ENCODE measurements at places on chromosomes 6 and 20. TPM values are rescaled to one million over a fixed set of nuclear protein-coding genes. Genes with fewer than 3 reads are reported as not detected.

The NEURL2 gene
- total RNA-seq = 27.5 TPM

The CBFA2T2 gene
- 17.3 TPM for total RNA-seq

The SPTLC3 gene
- 65.9 TPM for total RNA-seq

The SRSF12 gene
- 2.3 TPM for total RNA-seq

The ANKRD6 gene
- total RNA-seq = 29.5 TPM

The HLA-DOA gene
- 21.6 TPM for total RNA-seq

The ARMC12 gene
- total RNA-seq = 0.47 TPM

The PLCB4 gene
- 17.7 TPM for total RNA-seq

The ME1 gene
- total RNA-seq = 3.3 TPM

The HLA-DRB1 gene
- 267 TPM for total RNA-seq

The OPN5 gene
- total RNA-seq = 0.16 TPM

DNA sequence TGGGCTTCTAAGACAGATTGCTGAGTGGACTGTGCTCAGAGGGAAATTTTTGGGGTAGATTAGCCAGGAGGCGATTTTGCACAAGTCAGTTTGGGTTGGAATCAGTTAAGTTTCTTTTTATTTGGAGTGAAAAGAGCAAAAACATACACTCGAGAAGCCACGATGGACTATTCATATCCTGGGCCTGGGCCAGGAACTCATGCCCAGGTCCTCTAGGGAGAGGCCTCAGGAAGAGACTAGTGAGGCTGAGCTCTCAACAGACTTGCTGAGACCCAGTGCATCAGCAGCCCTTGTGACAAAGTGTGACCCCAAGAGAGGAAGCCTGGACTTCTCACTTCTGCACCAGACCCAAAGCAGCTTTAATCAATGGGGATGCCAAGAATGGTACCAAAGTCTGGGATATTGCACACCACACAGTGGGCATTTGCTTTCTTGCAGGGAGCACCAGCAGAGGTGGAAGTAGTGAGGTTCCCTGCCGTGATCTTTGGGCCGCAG, 61.6 kb upstream of the MAFB start:
- DNase-seq = no peak

DNA sequence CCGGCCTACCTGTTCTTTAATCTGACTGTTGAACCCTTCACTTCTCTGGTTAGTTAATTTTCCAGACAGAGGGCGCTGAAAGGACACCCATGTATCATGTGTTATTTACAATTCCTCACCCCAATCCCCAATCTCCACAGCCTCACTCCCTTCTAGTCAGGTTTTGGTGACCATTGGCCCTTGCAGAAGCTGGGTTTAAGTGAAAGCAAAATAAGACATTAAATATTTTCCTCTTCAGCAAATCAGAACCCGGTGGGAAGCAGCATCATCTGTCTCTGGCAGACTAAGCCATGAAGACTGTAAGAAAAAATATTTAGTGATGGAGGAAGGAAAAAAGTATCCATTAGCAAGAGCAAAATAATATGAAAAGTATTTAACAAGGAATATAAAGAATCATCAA, 9.4 kb upstream of the HLA-DQA1 start:
- no peak for DNase-seq

DNA sequence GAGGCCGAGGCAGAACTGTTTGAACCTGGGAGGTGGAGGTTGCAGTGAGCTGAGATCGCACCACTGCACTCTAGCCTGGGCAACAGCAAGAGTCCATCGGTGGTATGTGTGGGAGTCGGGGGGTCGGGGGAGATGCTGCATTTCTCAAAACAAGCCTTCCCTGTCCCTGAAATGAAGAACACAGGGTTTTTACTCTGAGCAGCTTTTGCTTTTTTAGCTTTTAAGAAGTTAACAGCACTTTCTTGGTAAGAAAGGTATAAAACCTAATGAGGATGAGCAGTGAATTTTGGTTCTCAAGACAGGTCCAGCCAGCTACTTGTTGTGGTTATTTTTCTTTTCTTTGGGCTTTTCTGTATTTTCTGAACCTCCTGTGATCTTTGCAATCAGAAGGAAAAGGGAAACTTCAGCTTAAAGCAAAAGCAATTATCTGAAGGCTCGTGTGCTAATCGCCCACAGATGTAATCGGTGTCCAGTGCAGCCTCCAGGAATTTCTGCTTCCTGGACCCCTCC, 3.7 kb downstream of the RPL10A start:
- no peak for DNase-seq

- no peak for DNase-seq
Measured at GRCh38 chr20:47035026-47035590, 140.5 kb downstream of the EYA2 start.

DNA sequence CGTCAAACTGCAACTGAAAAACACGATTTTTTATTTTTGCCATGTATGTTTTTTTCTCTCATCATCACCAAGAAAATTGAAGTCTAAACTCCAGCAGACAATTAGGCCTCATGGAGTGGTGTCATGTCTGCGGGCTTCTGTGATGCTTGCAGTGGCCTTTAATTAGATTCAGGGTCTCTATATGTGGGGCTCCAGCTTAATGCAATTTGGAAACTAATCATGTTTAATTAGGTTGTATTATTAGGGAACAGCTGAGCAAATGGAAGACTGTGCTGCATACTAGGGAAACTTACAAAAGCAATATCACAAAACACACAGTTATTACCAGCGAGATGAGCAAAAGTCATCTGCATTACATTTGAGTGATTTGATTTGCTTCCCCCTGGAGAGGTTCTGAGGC, 132.9 kb upstream of the PMEPA1 start:
- DNase-seq = no peak

DNA sequence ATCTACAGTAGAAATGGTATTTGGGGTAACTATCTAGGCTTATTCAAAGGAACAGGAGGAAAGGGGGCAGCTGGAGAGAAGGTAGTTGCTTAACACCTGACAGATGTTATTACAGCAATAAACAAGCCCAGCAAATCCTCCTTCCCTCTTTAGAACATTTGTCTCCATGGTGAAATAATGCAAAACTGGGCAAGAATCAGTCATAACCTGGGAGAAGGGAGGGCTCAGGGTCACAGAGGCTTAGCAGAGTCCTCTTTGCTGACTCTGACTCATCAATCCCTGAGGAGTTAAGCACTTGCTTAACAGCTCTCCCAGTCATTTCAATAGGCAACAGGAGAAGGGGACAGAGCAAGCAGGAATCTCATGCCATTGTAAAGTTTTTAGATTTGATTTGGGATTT, 230.3 kb downstream of the IBTK start:
- DNase-seq = no peak

DNA sequence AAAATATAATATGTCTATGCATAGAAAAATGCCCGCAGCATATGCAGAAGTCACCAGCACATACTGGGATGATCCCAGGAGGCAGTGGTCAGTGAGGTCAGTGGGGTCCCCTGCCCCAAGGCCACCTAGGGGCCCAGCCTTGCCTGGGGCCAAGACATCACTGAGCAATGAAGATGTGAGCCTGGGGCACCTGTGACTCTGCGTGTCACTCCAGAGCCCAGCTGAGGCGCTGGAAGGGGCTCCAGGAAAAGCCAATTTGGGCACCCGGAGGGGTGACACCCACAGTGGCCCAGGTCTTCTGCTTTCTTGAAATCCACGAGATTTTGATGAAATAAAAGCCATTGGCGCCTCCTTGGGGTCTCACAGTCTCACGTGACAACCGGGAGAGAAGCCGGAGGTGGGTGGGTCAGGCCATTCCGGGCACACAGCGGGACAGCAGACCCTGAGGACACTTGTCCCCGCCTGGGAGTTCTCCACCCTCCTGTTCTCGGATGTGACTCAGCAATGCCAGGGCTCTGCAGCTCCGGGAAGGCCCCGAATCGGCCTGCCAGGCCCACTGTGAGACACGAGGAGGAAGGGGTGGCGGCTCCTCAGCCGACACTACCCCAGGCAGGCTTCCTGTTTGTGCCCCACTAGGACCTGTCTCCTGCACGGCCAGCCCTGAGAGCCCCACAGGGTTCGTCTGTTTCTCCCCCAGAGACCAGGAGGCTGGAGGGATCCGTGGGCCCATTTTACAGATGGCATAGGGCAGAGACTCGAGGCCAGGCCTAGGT, 24.4 kb upstream of the SLCO4A1 start:
- DNase-seq = no peak

GRCh38 chr6:148407372-148407771, 64.7 kb downstream of the SASH1 start:
- no peak for DNase-seq

DNA sequence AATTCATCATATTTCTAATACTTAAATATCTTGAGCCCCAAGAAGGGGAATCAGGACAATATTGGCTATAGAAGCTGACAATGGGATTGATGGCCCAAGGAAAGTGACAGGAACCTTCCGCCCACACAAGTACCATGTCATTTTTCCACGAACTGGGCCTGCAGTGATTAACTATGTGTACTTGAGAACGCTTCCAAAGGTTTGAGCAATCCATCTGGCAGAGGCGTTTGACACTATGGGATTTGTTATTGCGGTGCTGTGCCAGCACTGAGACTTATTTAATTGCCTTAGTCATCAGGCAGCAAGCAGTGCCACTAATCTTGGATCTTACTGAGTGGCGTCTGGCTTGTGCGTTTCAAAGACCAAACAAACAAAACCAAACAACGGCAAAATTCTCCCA, 135.6 kb upstream of the UST start:
- no peak for DNase-seq

DNA sequence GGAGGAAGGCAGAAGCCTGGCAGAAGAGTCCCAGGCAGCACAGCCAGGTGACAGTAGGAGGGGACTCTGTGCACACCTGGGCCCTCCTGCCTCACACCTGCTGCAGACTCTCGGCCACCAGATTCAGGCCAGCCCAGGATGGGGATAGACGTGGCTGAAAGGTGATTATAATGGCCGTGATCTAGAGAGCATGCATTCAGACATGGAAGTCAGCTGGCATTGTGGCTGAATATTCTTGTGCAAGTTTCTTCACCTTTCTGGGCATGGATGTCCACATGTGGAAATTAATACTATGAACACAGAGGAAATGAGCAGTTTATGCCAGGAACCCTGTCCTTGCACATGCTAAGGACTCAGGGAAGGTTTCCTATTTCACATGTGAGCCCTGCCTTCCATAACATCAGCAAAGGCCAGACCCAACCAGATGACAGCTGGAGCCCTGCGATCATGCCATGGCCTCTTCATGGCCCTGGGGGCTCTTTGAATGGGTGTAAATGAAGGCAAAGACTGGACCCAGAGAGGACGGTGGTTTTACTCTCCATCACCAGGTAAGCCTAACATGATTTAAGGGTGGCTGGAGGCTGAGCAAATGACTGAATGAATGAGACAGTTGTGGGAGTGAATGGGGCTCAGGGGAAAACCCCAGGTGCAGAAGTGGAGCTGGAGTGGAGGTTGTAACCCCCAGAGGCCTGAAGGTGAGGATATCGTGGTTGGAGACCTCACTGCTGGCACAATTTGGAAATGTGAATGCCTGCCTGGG, 2.7 kb upstream of the RAET1L start:
- no peak for DNase-seq

GRCh38 chr6:148359228-148359627, 16.6 kb downstream of the SASH1 start:
- no peak for DNase-seq

- DNase-seq = no peak
Measured at GRCh38 chr20:3190681-3191111, 13.8 kb downstream of the DDRGK1 start.

DNA sequence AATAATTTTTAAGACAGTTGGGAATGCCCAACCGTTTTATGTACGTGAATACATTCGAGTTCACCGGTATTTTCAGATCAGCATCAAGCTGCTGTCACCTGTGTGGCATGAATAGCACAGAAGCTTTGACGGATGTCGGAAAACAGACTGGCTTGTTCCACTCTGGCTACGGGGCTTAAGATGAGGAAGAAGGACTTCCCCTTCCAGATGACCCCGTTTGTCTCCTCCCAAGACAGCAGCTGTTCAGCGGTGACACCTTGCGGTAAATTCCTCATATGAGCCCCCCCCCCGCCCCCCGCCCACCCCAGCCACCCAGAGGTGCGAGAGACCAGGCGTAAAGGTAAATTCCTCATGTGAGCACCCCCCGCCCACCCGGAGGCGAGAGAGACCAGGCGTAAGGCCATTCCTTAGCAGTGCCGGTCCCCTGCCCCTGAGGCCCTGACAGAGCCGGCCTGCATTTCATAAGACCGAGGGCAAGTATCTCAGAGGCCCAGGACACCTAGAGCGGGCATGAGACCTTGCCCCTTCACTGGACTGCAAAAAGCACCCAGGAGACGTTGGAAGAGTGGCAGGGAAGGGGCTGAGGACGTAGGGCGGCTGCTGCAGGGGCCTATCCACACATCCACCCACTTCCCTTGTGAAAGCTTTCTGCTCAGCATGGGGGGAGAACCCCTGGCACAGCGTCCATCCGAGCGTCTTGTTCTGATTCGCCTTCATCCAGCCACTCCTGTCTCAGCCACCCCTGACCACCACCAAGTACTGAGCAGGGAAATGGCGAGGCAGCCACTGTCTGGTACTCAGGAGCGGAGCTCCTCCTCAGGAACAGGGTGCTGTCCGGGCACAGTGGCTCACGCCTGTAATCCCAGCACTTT, 7.3 kb upstream of the PCMTD2 start:
- DNase-seq = no peak

DNA sequence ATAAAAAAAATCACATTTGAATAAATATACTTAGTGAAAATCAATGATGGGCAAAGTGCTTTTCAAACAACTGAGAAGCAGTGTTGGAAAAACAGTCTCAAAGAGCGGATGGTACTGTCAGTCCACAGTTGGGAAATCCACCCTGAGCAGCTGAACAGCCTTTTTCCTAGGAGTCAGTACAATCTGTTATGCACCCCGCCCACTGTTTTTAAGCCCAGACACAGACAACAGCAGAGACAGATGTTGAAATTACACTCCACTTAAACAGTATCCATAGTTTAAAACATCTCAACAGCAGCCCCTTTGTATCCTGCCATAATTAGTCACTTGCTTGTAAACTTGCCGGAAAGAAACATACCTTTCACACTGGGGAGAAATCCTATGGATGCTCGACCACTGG, 372 bp downstream of the KIAA0408 start:
- no peak for DNase-seq

DNA sequence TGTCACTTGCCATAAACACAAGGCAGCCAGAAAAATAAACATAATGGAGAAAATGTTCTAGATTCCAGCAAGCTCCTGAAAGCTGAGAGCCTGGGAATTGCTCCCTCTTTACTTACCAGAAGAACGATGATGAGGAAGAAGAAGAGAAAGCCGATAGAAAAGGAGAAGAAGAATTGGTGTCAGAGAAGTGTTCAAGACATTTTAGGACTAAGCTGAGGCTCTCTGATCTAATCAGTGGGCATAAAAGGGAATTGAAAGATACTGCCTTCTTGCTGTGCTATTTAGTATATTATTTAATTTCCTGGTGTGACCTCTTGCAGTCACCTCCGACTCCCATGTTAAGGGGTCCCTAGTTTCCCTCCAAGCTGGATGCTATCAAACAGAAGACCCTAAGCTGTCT, 316.6 kb upstream of the JARID2 start:
- DNase-seq = no peak

DNA sequence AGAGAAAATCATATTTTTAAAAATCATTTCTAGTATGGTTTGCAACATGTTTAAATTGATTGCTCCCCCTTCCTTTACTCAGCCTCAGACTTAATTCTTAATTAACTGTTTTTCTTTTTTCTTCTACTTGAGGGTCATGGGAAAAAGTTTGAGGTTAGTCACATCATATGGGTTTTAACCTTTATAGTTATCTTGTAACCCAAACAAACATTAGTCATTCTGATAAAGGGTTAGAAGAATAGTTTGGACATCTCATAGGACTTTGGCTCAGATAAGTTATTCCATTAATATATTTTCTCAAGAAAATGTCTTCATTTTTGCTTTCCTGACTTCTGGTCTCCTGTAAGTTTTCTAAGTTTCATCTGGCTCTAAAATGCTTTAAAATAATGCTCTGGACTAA, 34.5 kb upstream of the TSPYL1 start:
- peak; percentile 19 for DNase-seq
